ENCODE measurements at places on chromosomes 6 and 20. TPM values are rescaled to one million over a fixed set of nuclear protein-coding genes. Genes with fewer than 3 reads are reported as not detected.

ADGRF5 gene
- not detected for polyA plus RNA-seq

LY6G6C gene
- polyA plus RNA-seq, result not detected

PLCB1 gene
- polyA plus RNA-seq, result 1.7 TPM

TUBB2A gene
- polyA plus RNA-seq, result 5.4 TPM

CST4 gene
- polyA plus RNA-seq, result not detected

PAK5 gene
- polyA plus RNA-seq, result not detected

ANGPT4 gene
- not detected for polyA plus RNA-seq

PKHD1 gene
- polyA plus RNA-seq, result not detected

KIF25 gene
- polyA plus RNA-seq, result not detected

HLA-DOB gene
- 0.48 TPM for polyA plus RNA-seq

KHDC1 gene
- 1.2 TPM for polyA plus RNA-seq

B4GALT5 gene
- polyA plus RNA-seq, result 0.14 TPM

FOXC1 gene
- not detected for polyA plus RNA-seq

MYO6 gene
- polyA plus RNA-seq, result 0.99 TPM

WFDC13 gene
- not detected for polyA plus RNA-seq
